ENCODE measurements at places on chromosomes 7 and 10.

- H3K36me3 ChIP-seq = peaks cover 57% of the 10 kb centered on the region
- no peaks in the 10 kb centered on the region for H3K4me1 ChIP-seq
- no peak overlapping the region for H3K4me3 ChIP-seq
- no peak overlapping the region for H3K27ac ChIP-seq
Measured at GRCh38 chr10:16746856-16747255, 70.4 kb downstream of the RSU1 start.

- no peaks in the 10 kb centered on the region for H3K4me1 ChIP-seq
- H3K27ac ChIP-seq = no peak overlapping the region
- no peaks in the 10 kb centered on the region for H3K36me3 ChIP-seq
Measured at GRCh38 chr7:12942609-12943008, 255.2 kb downstream of the ARL4A start.

- no peaks in the 10 kb centered on the region for H3K27me3 ChIP-seq
- no peak overlapping the region for H3K27ac ChIP-seq
- DNase-seq = no peak
- H3K4me1 ChIP-seq = no peaks in the 10 kb centered on the region
- H3K4me3 ChIP-seq = no peak overlapping the region
- no peaks in the 10 kb centered on the region for H3K36me3 ChIP-seq
Measured at GRCh38 chr10:63030536-63030935, 102.6 kb upstream of the NRBF2 start.

GRCh38 chr7:99694201-99694911 is 14.6 kb upstream of the CYP3A5 start:
- H3K27ac ChIP-seq = no peak overlapping the region
- no peaks in the 10 kb centered on the region for H3K27me3 ChIP-seq
- H3K36me3 ChIP-seq = no peaks in the 10 kb centered on the region
- no peak for DNase-seq
- no peaks in the 10 kb centered on the region for H3K4me1 ChIP-seq

DNA sequence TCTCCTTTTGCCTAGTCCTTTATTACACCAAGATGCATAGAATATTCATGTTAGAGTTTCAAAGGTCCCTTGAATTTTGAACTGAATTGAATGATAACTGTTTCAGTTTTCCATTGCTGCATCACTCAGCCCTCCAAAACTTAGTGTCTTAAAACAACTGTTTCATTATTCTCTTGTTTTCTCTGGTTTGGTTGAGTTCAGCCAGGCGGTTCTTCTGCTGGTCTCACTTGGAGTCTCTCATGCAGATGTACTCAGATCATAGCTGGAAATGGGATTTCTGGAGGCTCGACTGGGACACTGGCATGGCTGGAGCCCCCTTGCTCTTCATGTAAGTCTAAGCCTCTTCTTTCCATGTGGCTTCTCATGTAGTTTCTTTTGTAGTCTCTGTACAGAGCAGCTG is 107.2 kb upstream of the MKI67 start:
- no peaks in the 10 kb centered on the region for H3K36me3 ChIP-seq
- no peaks in the 10 kb centered on the region for H3K27me3 ChIP-seq
- H3K4me3 ChIP-seq = no peak overlapping the region
- no peak overlapping the region for H3K27ac ChIP-seq

- H3K27me3 ChIP-seq = no peaks in the 10 kb centered on the region
- no peak overlapping the region for H3K4me3 ChIP-seq
Measured at GRCh38 chr10:108801775-108802517, 1121.4 kb downstream of the XPNPEP1 start.

DNA sequence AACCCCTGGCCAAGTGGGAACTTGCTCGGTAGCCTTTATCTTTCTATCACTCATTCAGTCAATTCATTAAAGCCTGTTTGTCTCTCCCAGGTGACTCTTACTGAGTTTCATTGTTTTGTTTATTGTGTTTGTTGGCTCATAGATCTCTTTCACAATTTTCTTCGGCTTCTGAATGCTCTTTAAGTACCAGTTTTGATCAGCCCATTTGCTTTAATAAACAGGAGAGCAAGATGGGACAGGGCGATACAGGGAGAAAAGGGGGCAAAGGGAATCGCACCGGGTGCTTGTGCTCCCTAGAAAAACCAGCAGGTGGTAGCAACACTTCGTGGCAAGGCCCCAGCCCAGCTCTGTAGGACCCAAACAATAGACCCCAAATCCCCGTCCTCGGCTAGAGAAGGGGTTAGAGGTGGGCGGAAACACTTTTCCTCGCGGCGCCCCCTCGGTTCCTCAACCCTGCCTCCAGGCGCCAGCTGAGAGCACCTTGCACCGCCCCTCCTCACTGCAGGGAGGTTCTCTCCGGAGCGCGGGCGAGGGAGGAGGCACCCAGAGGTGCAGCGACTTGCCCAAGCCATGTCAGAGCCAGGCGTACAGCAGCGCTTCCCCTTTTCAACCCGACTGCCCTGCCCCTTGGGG is 1.0 kb upstream of the EPHB6 start:
- H3K4me1 ChIP-seq = no peaks in the 10 kb centered on the region
- no peaks in the 10 kb centered on the region for H3K36me3 ChIP-seq
- peak overlapping the region; percentile 62 for H3K27ac ChIP-seq

GRCh38 chr10:98340261-98340939 is 72.4 kb upstream of the LOXL4 start:
- no peak overlapping the region for H3K27ac ChIP-seq
- no peaks in the 10 kb centered on the region for H3K4me1 ChIP-seq
- H3K4me3 ChIP-seq = no peak overlapping the region
- DNase-seq = no peak
- no peaks in the 10 kb centered on the region for H3K36me3 ChIP-seq
- no peaks in the 10 kb centered on the region for H3K27me3 ChIP-seq

DNA sequence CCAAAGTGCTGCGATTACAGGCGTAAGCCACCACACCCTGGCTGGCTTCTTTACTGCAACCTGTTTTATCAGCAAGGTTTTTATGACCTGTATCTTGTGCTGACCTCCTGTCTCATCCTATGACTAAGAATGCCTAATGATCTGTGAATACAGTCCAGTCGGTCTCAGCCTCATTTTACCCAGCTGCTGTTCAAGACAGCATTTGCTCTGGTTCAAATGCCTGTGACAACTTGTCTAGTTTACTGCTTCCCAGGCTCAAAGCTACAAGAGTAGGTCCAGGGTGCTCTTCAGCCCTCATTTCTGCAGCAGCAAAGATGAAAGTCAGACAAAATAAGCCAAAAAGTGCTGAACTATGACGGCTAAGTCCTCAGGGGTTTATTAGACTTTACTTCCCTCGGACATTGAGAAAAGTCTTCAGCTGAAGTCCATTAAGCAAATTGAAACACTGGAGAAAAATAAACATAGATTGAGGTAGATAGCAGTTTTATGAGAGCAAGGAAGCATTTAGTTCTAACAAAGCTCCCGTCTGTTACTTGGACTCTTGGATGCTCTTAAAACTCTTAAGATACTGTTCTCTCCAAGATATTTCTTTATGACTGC is 12.5 kb upstream of the LYZL1 start:
- no peaks in the 10 kb centered on the region for H3K36me3 ChIP-seq
- no peaks in the 10 kb centered on the region for H3K4me1 ChIP-seq
- H3K27ac ChIP-seq = no peak overlapping the region
- no peak for DNase-seq

- no peaks in the 10 kb centered on the region for H3K36me3 ChIP-seq
- no peak overlapping the region for H3K4me3 ChIP-seq
- peaks cover 11% of the 10 kb centered on the region for H3K4me1 ChIP-seq
- H3K27ac ChIP-seq = no peak overlapping the region
- H3K27me3 ChIP-seq = no peaks in the 10 kb centered on the region
- no peak for DNase-seq
Measured at GRCh38 chr10:75062506-75063299, 48.8 kb upstream of the SAMD8 start.

DNA sequence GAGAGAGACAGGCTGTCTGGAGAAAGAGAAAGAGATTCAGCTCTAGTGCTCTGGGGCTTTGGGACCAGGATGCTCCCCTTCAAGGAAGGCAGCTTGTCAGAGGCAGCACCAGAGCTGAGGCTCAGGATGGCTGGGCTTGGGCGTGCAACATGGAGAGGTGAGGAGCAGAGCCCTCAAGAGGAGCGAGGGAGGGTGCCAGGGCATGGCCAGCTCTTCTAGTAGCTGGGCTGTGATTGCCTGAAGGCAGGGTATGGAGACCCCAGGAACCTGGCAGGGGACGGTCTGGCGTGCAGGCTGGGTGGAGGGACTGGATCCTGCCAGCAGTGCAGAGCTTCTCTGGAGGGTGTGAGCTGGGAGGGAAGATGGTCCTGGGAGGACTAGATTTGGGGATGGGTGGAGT is 40.2 kb downstream of the ANTXRL start:
- H3K4me1 ChIP-seq = peaks cover 15% of the 10 kb centered on the region
- no peak overlapping the region for H3K27ac ChIP-seq
- no peaks in the 10 kb centered on the region for H3K36me3 ChIP-seq
- no peak overlapping the region for H3K4me3 ChIP-seq
